ENCODE measurements at places on chromosomes 2 and 18. TPM values are rescaled to one million over a fixed set of nuclear protein-coding genes. Genes with fewer than 3 reads are reported as not detected.

LDLRAD4 gene
- 19.4 TPM for total RNA-seq

DLX1 gene
- total RNA-seq, result not detected

SLC25A52 gene
- total RNA-seq, result not detected

ITSN2 gene
- 46.1 TPM for total RNA-seq

REG1B gene
- not detected for total RNA-seq

CENPA gene
- total RNA-seq, result 42.9 TPM

UPP2 gene
- not detected for total RNA-seq

PCARE gene
- not detected for total RNA-seq

PLCD4 gene
- total RNA-seq, result 0.49 TPM

CD8B2 gene
- total RNA-seq, result not detected
